ENCODE measurements at places on chromosomes 5 and 9.

- no peak for DNase-seq
These were observed 25.1 kb downstream of the EXD3 start for GRCh38 chr9:137397675-137398423.

GRCh38 chr9:106020186-106020585 lies 325.8 kb downstream of the TMEM38B start:
- no peak for DNase-seq

GRCh38 chr5:3843706-3844105 lies 248.1 kb downstream of the IRX1 start:
- DNase-seq, result no peak

DNA sequence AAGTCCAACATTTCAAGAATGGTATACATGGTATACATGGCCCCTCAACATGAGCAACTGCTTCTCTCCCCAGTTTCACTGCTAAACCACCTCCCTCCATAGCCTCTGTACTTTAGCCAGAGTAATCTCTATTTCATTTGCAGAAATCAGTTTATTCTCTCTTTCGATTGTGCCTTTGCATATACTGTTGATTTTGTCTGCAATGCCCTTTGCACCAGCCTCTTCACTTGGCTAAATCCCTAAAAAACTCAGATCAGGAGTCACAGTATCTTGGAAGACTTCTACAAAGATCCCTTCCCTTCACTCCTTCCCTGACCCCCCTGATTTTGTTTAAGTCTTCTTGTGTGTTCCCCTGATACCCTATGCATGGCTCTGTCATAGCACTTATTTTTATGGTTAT lies 4.9 kb upstream of the CCNG1 start:
- DNase-seq, result no peak

GRCh38 chr9:116813031-116813300 lies 125.9 kb downstream of the TRIM32 start:
- DNase-seq, result no peak

All from naive thymus-derived CD8-positive, alpha-beta T cell (primary cell).